ENCODE measurements at places on chromosomes 1 and 21.

- no peak for DNase-seq
Observed at GRCh38 chr1:58456470-58456869, 90.1 kb downstream of the OMA1 start.

DNA sequence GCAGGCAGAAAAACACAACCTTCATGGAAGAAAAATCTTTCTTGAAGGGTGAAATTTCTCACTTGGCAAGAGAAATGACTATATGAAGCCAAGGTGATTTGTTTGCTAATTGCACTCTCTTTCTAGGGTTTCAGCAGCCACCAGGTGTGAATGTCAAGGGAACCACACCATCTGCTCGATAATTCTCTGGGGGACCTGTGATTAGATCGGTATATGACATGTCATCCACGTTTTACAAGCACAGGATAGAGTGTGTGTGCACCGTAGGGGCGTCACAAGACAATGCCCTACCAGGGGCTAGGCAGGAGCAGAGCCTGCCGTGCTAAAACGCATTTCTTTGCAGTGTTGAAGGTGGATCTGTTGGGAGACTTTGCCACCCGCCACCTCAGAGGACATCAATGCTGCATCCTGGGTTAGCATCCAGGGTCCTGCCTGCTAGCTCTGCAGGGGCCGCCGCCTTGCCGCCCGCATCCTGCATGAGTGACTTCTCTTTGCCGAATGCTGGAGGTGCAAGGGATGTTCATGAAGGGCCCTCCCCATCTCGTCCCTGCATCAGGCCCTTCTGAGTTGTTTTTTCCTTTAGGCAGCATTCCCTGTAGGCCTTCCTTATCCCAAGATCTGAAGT is 37.8 kb upstream of the CCSAP start:
- DNase-seq, result no peak

DNA sequence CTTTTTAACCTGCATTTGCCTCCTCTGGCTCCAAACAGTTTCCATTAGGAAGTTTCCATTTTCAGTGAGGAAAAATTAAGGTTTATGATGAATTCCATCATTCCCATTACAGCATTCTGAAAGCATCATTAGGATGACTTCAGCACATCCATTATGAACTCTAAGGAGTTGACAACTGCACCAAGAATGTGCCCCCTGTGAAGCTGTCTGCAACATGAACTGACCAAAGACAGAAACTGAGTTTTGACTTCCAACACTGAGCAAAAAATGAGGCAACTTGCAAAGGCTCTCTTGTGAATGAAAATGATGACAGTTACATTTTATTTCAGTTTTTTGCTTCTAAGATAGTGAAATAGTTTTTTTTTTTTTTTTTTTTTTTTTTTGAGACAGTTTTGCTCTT is 18.3 kb upstream of the KCNE1 start:
- DNase-seq, result no peak

DNA sequence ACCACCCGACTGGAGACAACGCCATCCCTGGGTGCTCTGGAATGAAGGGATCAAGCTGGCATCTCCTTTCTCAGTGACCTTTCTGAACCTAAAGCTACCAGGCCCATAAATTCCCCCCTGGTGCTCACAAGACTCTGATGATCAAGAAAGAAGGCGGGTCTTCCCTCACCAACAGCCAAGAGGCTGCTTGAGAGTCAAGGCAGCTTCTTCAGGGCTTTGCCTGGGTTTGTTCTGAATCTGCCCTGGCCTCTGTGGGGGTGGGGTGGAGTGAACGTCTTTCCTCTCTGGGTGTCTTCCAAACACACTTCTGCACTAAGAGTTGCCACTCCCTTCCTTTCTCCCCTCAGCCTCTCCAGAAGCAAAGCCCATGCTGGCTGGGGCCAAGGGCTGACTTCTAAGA is 36.1 kb downstream of the CD247 start:
- no peak for DNase-seq

DNA sequence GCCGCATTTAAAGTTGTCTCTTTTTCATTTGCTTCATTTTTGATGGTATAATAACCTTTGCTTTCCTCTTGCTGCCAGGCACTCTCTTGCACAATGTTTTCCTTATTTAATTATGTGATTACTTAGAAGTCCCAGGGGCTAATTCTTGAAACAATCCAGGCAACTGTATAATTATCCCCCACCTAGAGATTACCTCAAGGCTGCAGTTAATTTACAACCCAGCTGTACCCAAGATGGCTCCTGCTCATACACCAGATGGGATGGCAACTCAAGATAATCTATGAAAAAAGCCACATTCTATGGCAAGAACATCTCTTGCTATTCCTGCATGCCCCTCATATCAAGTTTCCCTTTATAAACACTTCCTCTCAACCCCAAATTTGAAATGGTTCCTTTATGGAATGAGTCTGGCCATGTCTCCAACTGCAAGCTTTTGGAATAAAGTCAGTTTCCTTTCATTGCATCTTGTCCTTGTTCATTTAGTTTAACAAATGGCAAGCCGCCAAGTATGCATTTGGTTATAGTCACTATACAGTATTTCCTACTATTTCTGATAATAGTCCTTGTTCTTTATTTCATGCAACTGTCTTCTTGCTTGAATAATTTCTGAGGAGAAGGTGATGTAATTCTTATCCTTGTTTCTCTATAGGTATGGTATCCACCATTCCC is 1042.6 kb downstream of the PLA2G4A start:
- DNase-seq, result no peak

DNA sequence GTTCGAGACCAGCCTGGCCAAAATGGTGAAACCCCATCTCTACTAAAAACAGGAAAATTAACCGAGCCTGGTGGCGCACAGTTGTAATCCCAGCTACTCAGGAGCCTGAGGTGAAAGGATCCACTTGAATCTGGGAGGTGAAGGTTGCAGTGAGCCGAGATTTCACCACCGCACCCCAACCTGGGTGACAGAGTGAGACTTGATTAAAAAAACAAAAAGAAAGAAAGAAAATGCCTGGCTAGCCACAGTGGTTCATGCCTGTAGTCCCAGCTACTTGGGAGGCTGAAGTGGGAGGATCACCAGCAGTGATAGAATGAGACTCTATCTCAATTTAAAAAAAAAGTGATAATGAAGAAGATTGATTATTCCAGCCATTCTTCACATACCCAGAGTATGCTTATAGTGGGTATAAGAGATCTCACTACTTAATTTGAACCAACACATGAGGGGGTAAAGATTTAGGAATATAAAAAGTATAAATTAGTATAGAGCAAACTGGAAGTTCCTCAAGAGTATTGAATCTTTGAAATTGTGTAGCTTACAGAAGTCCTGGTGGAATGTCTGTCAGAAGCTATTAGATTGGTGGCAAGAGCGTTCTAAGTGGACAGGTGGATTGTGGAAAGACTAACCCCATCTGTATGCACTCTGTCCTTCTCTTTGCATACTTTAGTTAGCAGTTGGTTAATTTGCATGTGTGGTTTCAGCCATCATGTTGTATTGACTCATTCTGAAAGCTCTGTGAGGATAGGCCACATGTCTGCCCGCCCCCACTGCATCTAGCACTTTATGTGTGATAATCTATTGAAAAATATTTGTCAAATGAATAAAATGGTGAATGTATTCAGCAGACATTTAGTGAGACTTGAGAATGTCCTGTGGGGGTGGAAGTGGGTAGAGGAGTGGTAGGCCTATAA is 25.0 kb downstream of the RLF start:
- DNase-seq, result no peak

DNA sequence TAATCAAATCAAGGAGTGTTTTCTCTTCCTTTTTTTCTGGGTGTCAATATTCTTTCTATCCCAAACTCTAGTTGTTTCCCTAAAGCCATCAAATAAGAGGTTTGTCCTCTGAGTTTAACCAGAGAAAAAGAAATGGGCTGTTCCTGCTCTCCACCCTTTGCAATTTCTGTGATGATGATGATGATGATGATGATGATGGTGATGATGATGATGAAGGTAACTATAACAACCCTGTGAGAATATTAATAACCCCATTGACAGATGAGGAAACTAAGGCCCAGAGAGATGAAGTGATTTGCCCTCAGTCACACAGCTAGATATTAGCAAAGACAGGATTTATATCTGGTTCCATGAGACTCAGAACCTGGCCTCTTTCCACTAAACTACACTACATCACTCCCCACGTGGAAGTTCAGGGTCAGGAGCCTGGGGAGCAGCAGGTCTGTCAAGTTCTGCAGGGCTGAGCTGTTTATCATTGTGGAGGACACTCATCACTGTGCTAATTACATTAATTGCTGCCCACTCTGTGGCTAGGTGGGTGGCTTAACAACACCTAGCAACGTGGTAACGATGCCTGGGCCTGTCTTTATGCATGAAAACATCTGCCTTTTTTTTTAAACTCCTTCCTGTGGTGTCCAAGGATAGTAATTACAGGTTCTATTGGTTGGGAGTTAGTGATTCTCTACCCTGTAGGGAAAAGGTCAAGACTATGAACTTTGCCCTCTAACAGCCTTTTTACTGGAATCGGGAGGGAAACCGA is 19.0 kb upstream of the JUN start:
- DNase-seq, result no peak

- DNase-seq, result no peak
Observed at GRCh38 chr1:177227978-177228692, 57.4 kb downstream of the BRINP2 start.

GRCh38 chr1:241459186-241459802 is 60.3 kb downstream of the FH start:
- DNase-seq, result no peak

DNA sequence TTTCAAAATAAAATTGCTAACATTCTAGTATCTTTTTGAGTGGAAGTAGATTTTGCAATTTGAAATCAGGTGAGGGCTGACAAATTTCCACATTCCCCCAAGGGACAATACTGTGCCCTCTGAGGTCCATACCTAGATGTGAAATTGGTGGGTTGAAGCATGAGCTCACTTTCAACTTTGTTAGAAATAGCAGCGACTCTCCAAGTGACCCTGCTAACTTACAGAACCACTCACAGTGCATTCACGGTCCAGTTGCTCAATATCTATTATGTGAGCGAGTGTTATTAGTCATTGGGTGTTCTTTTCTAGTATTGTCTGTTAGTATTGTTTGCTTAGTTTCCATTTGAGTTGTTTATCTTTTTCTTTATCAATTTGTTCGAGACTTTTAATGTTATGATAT is 53.6 kb upstream of the ASB17 start:
- no peak for DNase-seq

DNA sequence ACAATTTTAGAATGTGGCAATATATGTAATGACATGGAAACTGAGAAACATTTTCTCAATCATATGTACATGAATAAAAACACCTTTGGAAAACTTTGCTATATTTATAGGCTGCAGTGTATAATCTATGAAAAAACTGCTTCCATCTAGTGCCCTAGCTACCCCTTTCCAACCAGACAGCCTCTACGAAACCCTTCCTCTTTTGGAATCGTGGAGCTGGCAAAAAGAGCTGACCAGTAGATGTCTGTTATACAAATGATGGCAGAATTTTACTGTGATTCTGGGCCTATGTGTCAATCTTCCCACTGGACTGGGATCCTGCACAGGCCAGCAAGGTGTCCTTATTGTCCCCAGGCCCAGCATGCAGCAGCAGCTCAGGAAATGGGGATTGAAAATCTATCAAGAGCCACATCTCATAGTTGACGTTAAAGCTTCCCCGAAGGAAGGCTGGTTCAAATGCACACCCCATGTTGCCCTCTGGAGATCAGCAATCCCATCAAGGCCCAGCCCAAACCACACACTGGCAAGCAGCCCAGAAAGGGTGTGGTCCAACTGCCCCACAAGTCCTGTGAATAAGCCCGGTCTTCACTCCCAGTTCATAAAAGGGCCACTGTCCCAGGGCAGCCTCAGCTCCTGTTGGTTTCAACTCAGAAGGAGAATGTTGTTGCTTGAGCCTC is 8.8 kb upstream of the FAM20B start:
- DNase-seq, result peak; percentile 81

DNA sequence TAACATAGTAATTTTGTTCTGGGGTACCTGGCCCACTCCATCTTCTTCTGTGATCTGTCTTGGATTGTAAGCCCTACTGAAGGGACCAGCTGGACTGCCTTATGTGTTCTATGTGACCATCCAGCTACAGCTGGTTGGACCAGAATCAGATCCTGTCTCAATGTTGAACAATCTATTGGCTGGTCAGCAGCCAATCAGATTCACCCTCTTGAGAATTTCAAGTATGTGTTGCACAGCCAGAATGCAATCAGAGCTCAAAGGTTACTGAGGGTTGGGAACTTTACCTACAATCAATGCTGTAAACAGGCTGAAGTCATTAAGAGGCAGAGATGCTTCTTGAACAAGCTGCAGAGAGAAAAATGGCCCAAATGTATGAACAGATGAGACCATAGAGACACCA is 61.9 kb downstream of the KCNC4 start:
- DNase-seq, result no peak

DNA sequence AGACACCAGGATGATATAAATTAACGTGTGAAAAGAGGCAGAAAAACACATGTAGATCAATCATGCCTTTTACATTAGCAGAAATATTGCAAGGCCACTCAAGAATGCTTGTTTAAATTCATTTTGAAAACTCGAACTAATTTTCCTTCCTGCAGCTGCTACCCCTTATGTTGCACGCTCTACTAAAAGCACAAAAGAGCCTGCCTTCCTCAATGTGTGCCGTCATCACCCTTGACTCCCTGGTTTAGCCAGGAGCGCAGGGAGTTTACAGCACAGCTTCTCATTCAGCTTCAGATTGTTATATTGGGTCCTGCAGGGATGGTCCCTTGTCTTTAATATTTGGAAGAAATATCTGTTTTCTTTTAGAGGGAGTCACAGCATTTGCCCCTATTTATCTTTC is 10.1 kb upstream of the ST6GALNAC5 start:
- no peak for DNase-seq

- DNase-seq, result no peak
Observed at GRCh38 chr1:6303397-6304012, 42.6 kb upstream of the GPR153 start.

GRCh38 chr1:65235867-65236805 is 73.2 kb upstream of the DNAJC6 start:
- peak; percentile 10 for DNase-seq

DNA sequence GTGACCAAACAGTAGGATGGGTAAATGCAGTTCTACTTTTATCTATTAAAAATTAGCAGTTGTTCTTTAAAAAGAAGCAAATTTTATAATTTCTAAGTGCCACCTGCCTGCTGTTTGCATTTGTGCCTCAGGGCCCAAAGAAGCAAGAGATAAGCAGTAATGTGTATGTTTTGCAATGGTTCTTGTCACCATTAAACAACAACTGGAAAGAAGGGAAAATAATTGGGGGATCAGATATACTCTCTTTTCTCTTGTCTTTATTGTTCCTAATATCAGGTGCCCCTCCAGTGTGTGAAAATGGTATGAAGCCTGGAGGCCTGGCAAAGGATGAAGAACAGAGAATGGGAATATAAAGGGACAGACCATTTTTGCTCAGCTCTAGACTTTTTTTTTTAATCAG is 9.6 kb downstream of the B3GALT2 start:
- no peak for DNase-seq
